Hepatic stellate cell (primary cell): ENCODE measurements at places on chromosomes 2 and 18.
A peak's percentile ranks its signal among the peaks of the same experiment; 100 is the strongest.

- no peak for DNase-seq
Measured at GRCh38 chr2:237278568-237278967, 135.4 kb downstream of the COL6A3 start.

DNA sequence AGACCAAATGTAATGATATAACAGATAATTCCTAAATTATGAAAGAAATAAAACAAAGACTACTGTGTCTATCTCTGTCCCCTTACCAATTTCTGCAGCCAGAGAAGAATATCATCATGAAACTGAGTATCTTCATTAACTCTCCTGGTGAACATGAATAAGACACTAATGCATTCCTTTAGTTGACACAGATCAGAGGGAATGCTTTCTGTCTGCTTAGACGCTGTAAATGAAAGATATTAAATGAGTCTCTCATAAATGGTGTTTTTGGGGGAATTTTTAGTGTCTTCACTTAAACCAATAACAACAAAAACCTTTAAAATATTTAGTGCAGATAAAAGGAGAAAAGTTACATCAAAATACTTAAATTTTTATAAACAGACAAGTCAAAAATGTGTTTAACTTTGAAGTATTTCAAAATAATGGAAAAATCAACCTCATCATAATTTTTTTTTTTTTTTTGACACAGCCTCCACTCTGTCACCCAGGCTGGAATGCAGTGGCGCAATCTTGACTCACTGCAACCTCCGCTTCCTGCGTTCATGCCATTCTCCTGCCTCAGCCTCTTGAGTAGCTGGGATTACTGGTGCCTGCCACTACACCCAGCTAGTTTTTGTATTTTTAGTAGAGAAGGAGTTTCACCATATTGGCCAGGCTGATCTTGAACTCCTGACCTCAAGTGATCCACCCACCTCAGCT lies 16.0 kb downstream of the EPG5 start:
- DNase-seq, result no peak

DNA sequence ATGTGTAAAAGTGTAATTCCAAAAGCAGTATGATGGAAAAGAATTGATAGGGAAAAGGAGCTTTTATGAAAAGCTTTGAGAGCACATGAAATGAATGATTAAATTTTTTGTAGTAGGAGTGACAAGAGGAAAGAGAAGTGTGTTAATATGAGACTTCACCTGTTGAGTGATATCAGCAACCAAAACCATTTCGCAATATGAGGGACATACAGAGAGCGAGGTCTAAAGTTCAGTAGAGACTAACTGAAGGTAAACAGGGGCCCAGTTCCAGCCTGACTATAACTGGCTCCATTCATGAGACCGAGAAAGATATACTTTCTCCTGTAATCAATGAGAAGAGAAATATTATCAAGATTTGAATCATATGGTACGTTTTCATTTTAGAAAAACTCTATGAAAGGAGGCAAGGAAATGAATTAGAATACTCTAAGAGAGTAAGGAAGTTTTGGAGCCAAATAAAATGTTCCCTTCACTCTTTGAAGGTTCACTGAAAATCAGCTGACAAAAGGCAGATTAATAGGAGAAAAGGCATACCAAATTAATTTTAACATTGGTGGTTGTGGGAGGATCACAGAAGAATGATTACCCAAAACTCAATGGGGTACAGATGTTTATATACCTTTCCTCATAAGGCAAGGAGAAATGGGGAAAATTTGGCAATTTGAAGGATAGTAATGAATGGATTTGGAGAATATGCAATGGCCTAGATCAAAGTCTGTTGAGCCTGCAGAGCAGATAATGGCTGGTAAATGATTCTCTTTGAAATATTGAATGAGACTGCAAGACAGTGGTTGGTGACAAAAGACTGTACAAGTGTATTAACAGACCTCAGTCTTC lies 932.2 kb downstream of the TDRD15 start:
- no peak for DNase-seq

GRCh38 chr2:28628506-28628905 lies 123.1 kb upstream of the PPP1CB start:
- DNase-seq, result no peak

GRCh38 chr2:238158509-238159070 lies at the start of gene ERFE:
ERFE (plus strand) TSS chr2:238158970; CDS start chr2:238159008, 38 bp downstream.
- peak; percentile 86 for DNase-seq

DNA sequence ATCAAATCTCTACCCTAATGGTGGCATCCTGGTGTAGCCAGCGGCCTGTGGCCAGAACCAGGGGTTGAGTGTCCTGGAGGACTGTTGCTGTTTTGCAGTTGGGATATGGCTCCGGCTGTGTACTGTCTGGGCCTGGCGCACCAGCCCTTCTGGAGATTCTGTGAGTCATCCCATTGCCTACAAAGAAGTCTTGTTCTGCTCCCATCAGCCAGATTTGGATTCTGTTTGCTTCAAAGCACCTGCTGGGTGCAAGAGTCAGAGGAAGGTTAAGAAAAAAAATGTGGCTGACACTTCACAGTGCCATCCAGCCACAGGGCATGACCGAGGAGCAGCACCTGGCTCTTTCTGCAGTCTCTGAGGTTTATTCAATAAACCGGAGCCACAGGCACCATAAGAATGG lies 41.0 kb upstream of the ASAP2 start:
- no peak for DNase-seq

DNA sequence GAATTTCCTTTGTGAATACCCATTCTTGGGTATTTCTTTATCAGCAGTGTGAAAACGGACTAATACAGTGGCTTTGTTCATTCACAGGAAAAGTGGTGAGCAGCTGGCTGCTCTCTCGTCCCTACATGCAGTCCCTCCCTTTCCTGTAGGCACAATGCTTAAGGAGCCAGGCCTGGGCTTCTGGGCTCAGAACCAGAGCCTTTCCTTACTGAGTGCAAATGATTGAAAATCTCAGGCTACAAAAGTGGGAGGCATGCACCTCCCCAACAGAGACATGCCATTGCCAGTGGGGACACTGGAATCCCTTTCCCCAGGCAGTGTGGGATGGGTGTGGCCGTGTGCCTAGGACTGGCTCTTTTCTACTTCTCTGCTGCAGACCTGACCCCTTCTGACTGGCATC lies 61.3 kb downstream of the MCFD2 start:
- no peak for DNase-seq

DNA sequence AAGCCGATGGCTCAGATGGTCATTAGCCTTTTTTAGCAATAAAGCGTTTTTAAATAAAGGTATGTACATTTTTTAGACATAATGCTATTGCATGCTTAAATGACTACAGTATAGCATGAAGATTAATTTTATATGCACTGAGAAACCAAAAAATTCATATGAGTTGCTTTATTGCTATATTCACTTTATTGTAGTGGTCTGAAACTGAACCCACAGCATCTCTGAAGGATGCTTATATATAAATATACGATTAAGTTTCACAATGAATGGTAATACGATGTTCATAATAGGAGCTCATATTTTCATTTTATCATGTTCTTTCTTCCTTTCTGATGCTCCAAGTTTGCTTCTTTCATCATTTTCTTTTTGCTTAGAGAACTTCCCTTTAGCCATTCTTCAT lies 132.8 kb downstream of the DNAH6 start:
- DNase-seq, result no peak

DNA sequence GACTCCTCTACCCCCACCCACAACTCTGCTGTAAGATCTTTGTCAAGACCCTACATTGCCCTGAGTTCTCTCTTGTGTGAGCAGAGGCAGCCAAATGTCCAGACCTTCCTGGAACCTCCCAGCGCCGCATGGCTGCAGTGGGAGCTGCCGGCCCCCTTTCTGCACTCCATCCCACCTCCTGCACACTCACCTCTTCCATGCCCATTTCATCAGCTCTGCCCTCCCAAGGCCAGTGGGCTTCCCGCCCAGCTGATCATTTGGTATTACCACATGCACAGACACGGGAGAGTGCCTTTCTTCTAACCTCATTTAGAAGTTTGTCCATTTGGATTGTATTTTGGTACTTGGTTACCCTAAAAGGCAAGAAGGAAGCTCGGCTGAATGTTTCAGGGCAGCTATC lies 2.0 kb downstream of the IL1R2 start:
- DNase-seq, result no peak

DNA sequence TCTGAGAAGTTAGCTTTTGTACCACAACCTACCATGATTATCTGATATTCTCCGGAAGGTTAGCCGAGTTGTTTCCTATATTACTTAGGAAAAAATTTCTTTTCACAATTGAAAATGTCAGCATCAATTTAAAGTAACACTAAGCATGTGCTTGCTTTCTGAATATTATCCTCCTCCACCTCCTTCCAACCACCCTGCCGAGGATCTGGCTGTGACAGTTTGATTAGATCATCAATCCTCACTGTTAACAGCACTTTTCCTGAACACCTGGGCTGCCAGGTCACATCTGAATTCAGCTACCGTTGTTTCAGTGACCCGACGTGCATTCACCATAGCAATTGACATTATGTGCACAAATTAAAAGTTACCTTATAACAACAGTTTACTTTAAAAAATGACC lies 207.0 kb downstream of the ZNF407 start:
- no peak for DNase-seq

- no peak for DNase-seq
Measured at GRCh38 chr2:152051436-152051835, 47.4 kb downstream of the CACNB4 start.

DNA sequence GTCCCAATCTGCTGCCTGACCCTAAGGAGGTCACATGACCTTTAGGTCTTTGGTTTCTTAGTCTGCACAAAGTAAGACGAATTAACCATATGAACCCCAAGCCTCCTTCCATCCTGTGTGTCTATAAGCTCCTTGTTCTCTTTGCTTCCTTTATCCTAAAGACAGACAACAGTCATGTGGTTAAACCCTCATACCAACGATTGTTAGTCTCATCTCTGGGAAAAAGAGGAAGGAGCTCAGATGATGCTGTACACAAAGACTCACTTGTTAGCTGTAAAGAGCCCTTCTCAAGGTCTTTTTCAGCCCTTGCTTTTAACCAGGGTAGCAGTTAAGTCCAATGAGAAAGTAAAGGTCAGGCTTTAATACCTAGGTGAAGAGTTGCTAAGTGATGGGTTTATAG lies 443.7 kb downstream of the TNS1 start:
- DNase-seq, result no peak

GRCh38 chr18:35991696-35992095 lies 19.2 kb downstream of the RMP24 start:
- no peak for DNase-seq

GRCh38 chr2:27032495-27033252 lies at the start of gene TMEM214:
TMEM214 (plus strand) TSS chr2:27032965; CDS start chr2:27033016, 51 bp downstream.
- peak; percentile 97 for DNase-seq

- no peak for DNase-seq
Measured at GRCh38 chr2:44079686-44080085, 83.9 kb upstream of the LRPPRC start.

DNA sequence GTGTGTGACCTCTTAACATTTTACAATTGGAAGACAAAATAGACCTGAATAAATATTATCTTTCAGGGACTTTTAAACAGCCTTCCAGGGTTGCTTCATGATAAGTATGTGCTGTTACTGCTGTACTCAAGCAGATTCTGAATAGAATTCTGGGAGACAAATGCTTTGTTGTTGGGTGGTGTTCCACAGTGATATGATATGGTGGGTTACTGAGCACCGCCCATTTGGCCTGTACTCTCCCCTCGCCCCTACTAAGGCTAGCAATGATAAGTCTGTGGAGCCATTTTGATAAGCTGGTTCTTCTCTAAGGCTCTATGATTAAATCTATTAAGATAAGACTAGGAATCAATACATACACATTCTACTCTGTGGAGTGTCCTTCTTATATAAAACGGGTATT lies 89.8 kb upstream of the ITGA4 start:
- DNase-seq, result no peak

DNA sequence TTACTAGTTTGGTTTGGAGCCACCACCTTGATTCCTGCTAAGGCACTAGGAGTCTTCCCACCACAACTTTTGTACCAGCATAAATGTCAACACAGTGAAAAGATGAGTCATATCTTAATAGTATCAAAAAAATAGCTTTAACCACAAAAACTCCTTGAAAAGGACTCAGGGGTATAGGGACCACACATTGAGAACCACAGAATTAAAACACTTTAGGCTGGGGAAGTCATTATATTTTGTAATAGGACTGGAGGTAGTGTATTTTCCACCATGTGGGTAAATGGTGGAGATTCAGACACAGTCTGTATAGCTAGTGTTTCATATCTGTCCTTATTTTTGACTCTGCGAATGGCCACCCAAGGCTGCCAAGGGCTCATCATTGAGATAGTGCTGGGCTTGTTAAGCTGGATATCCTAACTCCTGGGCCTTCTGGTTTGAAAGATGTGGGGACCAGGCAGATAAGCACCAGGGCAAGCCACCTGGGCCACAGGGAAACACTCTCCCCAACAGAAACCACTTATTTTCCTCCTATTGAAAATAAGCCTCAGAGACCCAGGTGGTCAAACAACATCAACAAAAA lies 19.1 kb upstream of the FHL2 start:
- no peak for DNase-seq

DNA sequence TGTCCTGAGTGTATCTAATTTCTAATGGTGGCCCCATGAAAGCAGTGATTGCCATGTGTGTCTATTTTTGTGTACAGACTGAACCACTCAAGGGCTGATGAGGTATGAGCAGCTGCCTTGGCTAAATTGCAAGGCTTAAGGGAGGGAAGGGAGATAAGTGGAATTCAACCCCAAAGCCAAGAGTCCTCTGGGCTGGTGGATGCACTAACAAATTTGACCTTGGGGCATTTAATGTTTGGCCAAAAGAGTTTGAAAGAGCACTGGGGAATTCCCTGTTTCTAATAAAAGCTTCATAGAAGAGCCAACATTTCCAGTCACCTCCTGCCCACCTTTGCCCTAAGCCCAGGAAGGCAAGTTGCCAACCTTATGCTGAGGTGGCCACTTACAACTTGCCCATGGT lies 172.1 kb downstream of the SETBP1 start:
- DNase-seq, result no peak

DNA sequence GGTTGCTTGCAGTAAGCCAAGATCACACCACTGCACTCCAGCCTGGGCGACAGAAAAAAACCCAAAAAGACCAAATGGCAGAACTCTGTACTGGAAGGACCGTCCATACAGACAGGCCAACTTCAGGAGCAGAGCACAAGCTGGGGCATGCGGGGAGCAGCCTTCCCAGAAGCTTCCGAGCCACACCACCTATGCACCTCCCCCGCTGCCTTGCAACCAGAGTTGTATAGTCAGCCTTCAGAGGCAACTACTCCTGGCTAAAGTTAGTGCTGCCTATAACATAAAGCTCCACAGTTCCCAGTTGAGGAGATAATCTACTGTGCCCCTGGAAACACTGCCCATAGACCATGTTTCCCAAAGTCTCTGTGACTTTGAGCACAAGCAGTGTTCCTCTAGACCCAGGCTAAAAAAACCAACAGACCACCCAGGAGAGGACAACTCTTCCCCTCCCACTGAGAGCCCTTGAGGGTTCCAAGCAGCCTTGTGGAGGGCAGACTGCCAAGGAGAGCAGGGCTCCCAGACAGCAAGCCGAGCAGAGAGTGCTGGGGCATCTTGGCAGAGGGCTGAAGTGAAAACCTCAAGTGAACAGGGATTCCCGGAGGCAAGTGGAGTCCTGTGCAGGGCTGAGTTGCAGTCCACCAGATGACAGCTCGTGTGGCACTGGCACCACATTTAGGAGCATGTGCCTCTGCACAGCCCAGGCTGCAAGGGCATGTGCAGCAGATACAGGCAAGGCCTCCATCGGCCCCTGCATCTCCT lies 6.8 kb downstream of the SFT2D3 start:
- no peak for DNase-seq

GRCh38 chr2:44218771-44219170 lies 50.1 kb downstream of the PPM1B start:
- no peak for DNase-seq
